ENCODE measurements at places on chromosomes 3 and 15. TPM values are rescaled to one million over a fixed set of nuclear protein-coding genes. Genes with fewer than 3 reads are reported as not detected.

Gene IDH3A
- 504 TPM for total RNA-seq

Gene ACKR4
- total RNA-seq: 1.6 TPM

Gene SLCO2A1
- total RNA-seq: 4.9 TPM

Gene EPHA3
- 2.9 TPM for total RNA-seq

Gene ZDHHC23
- total RNA-seq: 2.6 TPM

Gene GOLGA6L2
- total RNA-seq: not detected

- DNase-seq: no peak
- no peak overlapping the region for H3K27ac ChIP-seq
- H3K4me3 ChIP-seq: no peak overlapping the region
- H3K36me3 ChIP-seq: no peaks in the 10 kb centered on the region
Measured at GRCh38 chr3:105719791-105720190, 149.0 kb downstream of the CBLB start.

DNA sequence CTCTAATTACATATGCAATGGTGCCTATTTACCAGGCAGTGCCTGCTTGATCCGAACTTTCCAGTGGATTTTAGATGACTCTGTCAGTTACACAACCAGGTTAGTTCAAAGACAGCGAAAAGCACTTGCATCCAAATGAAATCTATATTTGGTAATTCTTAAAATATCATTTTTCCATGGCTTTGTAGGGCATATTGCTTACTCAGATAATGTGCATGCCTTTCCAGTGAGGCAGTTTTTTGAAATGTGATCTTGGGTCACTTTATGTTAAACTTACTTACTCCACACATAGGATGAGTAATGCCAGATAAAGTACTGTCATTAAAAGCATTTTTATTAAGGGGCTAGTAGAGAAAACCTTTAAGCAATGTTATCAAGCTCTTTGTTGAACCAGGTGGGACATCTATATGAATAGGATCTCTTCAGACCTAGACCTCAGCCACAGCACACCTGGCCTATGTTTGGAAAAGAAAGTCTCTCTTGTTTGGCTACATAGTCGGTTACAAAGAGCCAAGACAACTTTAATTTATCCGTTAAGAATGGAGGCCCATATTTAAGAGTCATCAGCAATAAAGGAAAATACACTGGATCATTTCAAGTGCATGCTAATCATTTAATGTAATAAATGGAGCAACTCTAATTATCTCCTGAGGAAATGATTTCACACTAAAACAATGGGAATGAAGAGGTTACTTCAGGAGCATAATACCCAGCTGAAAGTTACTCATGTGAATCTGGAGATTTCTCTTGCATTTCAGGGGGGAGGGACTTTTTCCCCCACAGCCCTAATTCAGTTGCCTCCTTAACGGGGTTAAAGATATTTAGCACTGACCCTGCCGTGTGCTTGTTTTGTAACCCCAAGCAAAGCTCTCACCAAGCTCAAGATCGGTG, 56.3 kb upstream of the TMCO5A start:
- no peak overlapping the region for H3K4me3 ChIP-seq
- no peaks in the 10 kb centered on the region for H3K4me1 ChIP-seq
- no peak for DNase-seq
- H3K27me3 ChIP-seq: no peaks in the 10 kb centered on the region
- H3K36me3 ChIP-seq: no peaks in the 10 kb centered on the region
- H3K27ac ChIP-seq: no peak overlapping the region

GRCh38 chr3:74139648-74140047, 474.8 kb downstream of the CNTN3 start:
- H3K4me1 ChIP-seq: no peaks in the 10 kb centered on the region
- H3K36me3 ChIP-seq: no peaks in the 10 kb centered on the region
- H3K4me3 ChIP-seq: no peak overlapping the region
- H3K27ac ChIP-seq: no peak overlapping the region

DNA sequence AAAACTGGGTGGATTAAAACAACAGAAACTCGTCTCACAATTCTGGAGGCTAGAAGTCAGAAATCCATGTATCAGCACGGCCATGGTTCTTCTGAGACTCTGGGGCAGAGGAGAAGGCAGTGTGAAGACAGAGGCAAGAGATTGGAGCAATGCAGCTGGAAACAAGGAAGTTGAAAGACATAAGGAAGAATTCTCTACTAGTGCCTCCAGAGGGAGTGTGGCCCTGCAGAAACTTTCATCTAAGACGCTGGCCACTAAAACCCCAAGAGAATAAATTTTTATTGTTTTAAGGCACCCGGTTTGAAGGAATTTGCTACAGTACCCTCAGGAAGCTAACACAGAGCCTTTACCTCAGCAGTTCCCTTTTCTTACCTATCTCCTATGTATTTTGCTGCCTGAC, 1012.2 kb upstream of the CADM2 start:
- no peaks in the 10 kb centered on the region for H3K36me3 ChIP-seq
- no peak overlapping the region for H3K4me3 ChIP-seq
- no peak overlapping the region for H3K27ac ChIP-seq
- H3K27me3 ChIP-seq: no peaks in the 10 kb centered on the region
- no peak for DNase-seq

DNA sequence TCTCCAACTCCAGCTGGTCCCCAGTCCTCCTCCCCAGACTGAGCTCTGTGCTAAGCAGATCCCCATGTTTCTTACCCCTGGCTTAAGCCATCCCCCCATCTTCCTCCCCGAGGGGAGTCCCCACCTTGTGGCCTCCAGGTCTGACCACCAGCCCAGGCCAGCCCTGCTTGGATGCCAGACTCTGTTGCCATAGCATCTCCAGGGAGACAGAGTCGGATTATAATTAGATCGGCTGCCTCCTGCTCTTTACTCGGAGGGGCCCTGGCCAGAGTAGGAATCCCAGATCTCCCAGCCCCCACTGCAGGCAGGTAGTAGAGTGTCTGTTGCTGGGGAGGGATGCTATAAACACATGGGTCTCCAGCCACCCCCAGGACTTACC, 2.4 kb downstream of the KLHDC8B start:
- no peaks in the 10 kb centered on the region for H3K27me3 ChIP-seq
- peaks cover 57% of the 10 kb centered on the region for H3K4me1 ChIP-seq
- H3K36me3 ChIP-seq: peaks cover 17% of the 10 kb centered on the region
- peak; percentile 43 for DNase-seq
- peak overlapping the region; percentile 68 for H3K4me3 ChIP-seq

GRCh38 chr3:99762901-99763300, 54.8 kb upstream of the CMSS1 start:
- no peak overlapping the region for H3K4me3 ChIP-seq
- H3K36me3 ChIP-seq: no peaks in the 10 kb centered on the region
- no peak for DNase-seq
- H3K4me1 ChIP-seq: no peaks in the 10 kb centered on the region

DNA sequence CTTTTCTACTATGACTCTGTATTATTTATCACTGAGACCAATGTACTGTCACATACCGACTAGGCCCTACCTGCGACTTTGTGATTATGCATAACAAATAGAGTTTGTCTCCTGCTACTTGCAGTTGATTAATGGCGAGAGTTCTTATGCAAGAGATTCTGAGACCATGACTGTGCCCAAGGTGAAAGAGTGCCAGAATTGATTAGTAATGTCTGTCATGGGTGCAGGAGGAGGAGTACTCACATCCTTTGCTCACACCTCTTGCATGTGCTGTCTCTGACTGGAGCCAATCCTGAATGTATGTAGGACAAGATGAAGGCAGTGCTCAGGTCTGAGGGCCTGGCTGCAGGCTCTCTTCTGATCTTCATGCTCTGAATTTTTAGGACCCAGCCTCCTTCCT, 260.7 kb downstream of the THSD4 start:
- H3K4me3 ChIP-seq: no peak overlapping the region
- no peak overlapping the region for H3K27ac ChIP-seq
- no peak for DNase-seq
- no peaks in the 10 kb centered on the region for H3K27me3 ChIP-seq
- peaks cover 19% of the 10 kb centered on the region for H3K4me1 ChIP-seq

DNA sequence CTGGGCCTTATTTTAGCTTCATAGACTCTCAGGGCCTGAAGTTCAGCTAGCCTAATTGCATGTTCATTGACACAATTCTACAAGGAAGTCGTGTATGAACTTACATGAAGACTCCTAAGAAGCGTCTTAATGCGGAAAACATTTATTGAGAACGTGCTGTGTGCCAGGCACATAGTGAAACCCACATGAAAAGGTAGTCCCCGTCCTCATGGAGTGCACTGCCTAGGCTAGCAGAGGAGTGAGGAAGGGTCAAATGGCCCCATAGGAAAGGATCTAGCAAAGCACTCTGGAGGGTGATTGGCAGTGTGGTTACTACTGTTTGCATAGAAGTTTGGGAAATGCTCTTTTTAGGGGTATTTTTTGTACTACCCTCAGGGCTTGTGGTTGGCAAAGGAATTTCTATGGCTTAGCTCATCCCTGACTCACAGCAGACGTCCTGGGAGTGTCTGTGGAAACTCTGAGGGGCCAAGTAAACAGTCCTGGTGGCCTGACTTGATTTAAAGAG, 854 bp upstream of the NPTN start:
- no peaks in the 10 kb centered on the region for H3K36me3 ChIP-seq
- H3K27me3 ChIP-seq: no peaks in the 10 kb centered on the region
- no peak for DNase-seq
- peak overlapping the region; percentile 83 for H3K27ac ChIP-seq
- peak overlapping the region; percentile 96 for H3K4me3 ChIP-seq
- peaks cover 37% of the 10 kb centered on the region for H3K4me1 ChIP-seq

GRCh38 chr3:138082992-138083386, 32.4 kb downstream of the DZIP1L start:
- no peaks in the 10 kb centered on the region for H3K4me1 ChIP-seq
- DNase-seq: no peak
- H3K36me3 ChIP-seq: peaks cover 51% of the 10 kb centered on the region
- H3K27me3 ChIP-seq: no peaks in the 10 kb centered on the region
- H3K4me3 ChIP-seq: no peak overlapping the region

DNA sequence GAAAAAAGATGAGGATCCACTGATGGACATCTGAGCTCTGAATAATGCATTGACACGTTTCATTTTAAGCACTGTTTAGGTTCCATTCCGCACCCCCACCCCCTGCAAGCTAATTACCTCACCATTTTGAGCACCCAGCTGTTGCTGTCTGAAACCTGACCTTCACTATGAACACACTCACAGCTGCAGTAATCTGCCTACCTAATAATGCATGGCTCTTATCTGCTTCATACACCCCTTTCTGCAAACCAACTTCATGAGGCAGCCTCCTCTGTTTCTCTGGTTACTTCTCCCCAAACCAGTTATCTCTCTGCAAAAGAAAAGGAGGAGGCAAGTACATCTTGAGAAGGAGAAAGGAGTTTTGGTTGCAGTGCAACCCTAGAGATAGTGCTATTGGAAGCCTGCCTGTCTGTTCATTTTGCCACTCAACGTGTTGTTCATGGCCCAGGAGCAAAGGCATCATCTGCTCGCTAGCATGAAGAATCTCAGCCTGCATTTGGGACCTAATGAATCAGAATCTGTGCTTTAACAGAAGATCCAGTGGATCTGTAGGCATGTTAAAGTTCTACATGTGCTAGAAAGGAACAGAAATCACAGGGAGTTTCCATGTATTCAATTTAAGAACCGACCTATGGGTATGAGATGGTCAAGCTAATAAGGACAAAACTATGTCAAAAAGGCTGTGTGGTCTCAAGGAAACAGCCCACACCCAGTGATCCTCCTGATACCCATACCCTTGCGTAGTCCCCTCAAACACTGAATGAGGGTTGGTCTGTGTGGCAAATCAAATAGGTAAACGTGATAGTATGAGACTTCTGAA, 87.2 kb downstream of the MB21D2 start:
- H3K36me3 ChIP-seq: no peaks in the 10 kb centered on the region
- H3K4me1 ChIP-seq: peaks cover 68% of the 10 kb centered on the region
- H3K27me3 ChIP-seq: no peaks in the 10 kb centered on the region
- no peak overlapping the region for H3K4me3 ChIP-seq
- no peak overlapping the region for H3K27ac ChIP-seq
- no peak for DNase-seq

GRCh38 chr15:27592036-27592760, 506.9 kb downstream of the OCA2 start:
- no peak overlapping the region for H3K4me3 ChIP-seq
- no peak overlapping the region for H3K27ac ChIP-seq
- no peaks in the 10 kb centered on the region for H3K36me3 ChIP-seq
- no peak for DNase-seq

- H3K4me1 ChIP-seq: peaks cover 3% of the 10 kb centered on the region
- no peak overlapping the region for H3K4me3 ChIP-seq
Measured at GRCh38 chr3:49638445-49638844, 35.7 kb upstream of the APEH start.

GRCh38 chr3:154552338-154552737, 122.3 kb upstream of the GPR149 start:
- no peak overlapping the region for H3K4me3 ChIP-seq
- no peaks in the 10 kb centered on the region for H3K27me3 ChIP-seq
- H3K4me1 ChIP-seq: no peaks in the 10 kb centered on the region
- no peak overlapping the region for H3K27ac ChIP-seq
- no peak for DNase-seq

Measured in heart right ventricle (tissue), 16 donors.